COR-L47 (cell line): ENCODE measurements at places on chromosomes 1 and 21.

DNA sequence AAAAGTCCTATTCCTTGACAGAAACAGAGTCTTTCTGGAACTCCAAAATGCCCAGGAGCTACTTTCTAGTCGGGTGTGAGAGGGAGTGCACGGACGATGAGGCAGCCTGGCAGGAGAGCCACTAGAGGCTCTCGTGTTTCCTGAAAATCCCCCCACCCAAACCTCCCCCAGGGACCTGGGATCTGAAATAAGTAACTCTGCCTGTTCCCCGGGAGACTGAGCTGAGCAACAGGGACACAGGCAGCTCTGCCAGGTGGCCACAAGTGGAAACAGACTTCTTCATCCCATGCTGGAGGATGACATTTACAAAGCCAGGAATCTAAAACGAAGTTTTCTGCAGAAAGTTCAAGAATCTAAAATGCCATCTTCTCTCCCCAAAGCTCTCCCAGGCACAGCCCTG, 77.1 kb downstream of the ITPKB start:
- DNase-seq = no peak

GRCh38 chr1:204975568-204976235, 67.3 kb upstream of the CNTN2 start:
- peak; percentile 5 for DNase-seq

DNA sequence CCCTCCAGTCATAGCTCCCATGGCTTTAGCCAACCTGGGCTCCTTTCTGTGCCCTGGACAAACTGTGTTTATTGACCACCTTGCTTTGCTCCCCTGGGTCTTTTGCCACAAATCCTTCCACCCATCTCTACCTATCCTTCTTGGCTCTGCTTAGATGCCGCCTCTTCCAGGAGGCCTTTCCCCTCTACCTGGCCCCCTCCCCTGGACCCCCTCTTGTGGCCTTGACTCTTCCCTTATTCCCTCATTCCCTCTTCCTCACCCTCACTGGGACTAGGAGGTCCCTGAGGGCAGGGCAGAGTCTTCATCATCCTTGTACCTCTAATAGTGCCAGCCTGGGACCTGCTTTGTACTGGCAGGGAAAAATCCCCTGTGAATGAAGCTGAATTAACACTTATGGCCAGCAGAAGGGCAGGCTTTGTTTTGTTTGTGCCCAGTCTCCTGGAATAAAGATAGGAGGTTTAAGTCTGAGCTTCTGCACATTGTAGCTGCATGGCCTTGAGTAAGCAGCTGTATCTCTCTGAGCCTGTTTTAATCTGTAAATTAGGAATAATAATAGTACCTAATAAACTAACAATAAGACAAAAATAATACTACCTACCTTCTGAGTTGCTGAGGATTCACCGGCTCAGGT, 13.7 kb downstream of the PTPRU start:
- no peak for DNase-seq

GRCh38 chr1:65955071-65955470, 162.4 kb downstream of the PDE4B start:
- DNase-seq = no peak

GRCh38 chr1:246394121-246394520, 113.0 kb downstream of the SMYD3 start:
- DNase-seq = no peak

DNA sequence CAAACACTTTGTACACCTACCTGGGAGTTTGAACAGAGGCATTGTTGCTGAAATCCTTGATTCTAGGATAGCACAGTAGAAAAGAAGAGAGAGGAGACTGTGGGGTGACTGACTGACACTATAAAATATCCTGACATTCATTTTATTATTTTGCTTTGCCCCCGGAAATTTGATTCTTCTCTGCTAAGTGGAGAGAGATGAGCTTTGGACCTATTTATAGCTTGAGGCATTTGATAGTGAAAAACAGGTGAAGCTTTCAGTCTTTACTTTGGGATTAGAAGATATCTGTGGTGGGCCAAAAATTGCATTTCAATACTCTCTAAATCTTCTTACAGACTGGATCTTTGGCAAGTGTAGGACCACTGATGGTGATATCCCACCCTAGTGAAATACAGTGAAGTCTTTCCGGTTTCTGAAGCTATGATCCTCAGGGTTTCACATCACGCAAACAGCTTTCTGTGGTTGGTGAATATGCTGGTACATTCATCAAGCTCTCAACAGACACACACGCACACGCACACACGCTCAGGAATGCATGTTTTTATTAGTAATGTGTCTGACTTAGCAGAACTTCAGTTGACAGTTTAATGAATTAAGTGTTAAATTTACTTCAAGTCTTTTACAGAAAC, at the start of gene AMPD1:
Gene AMPD1, minus strand, starts transcription at position 117 of the 629 bp plus-strand sequence. Its CDS starts 75 bp downstream, at position 42.
- no peak for DNase-seq

DNA sequence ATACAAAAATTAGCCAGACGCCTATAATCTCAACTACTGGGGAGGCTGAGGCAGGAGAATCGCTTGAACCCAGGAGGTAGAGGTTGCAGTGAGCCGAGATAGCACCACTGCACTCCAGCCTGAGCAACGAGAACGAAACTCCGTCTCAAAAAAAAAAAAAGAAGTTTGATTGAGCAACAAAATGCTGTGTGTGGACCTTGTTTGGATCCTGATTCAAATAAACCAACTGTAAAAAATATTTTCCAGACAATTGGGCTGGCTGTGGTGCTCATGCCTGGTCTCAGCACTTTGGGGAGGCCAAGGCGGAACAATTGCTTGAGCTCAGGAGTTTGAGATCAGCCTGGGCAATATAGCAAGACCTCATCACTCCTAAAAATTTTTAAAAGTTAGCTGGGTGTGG, 16.8 kb downstream of the PTAFR start:
- DNase-seq = no peak

- peak; percentile 83 for DNase-seq
Measured at GRCh38 chr1:185960422-185961321, 226.5 kb downstream of the HMCN1 start.

DNA sequence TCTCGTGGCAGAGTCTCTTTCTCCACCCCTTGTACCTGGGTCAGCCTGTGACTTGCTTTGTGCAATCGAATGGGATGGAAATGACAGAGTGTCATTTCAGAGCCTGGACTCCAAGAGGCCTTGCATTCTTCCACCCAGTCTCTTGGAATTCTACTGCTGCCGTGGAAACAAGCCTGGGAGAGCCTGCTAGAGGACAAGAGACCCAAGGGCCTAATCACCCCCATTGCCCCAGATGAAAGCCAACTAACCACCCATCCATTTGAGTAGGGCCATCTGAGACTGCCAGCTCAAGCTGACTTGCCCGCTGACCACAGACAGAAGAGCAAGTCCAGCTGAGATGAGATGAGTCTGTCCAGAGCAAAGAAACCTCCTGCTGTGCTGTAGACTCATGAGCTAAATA, 201.6 kb downstream of the PTPRU start:
- DNase-seq = no peak

- DNase-seq = no peak
Measured at GRCh38 chr1:234489698-234490077, 10.7 kb upstream of the TARBP1 start.

DNA sequence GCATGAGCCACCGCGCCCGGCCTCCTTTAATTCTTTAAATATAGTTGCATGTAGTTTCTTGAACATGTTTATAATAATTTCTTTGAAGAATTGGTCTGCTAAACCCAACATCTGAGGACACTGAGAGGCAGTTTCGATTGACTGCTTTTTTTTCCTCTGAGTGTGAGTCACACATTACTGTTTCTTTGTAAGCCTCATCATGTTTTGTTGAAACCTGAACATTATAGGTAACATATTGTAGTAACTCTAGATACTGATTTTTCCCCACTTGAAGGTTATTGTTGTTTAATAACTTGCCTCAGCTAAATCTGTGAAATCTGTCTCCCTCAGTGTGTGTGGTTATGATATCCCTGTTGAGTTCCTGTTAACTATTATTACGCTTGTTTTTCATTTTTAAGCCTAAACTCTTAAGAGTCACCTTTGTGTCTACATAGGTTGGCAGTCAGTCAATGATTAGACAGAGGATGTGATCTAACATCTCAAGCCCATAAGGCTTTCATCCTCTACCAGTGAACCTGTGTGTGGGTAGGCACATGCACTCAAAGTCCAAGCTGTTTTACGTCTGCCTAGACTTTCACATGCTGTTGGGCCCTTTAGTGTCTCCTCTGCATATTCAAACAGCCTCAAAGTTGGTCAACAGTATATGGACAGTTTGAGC, 155.5 kb downstream of the KCNH1 start:
- DNase-seq = no peak

DNA sequence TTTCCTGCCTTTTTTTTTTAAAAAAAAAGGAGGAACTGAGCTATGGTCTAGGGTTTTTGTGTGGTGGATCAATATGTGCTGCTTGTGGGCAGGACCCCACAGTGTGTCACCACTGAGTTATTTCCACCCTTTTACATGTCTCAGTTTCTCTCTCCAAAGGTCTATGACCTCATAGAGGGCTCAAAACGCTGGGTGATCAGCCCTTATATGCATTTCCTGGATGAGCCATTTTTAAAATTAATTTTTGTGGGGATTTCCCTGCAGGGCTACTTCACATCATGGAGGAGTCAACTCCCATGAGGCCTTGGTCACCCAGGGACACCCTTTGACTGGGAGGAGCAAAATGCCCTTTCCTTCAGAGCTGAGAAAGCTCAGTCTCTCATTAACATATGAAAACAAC, 20.7 kb upstream of the HAO2 start:
- no peak for DNase-seq

GRCh38 chr1:212655668-212656440, 43.8 kb downstream of the BATF3 start:
- DNase-seq = no peak

GRCh38 chr1:174743654-174744561, 255.8 kb upstream of the CACYBP start:
- peak; percentile 8 for DNase-seq

DNA sequence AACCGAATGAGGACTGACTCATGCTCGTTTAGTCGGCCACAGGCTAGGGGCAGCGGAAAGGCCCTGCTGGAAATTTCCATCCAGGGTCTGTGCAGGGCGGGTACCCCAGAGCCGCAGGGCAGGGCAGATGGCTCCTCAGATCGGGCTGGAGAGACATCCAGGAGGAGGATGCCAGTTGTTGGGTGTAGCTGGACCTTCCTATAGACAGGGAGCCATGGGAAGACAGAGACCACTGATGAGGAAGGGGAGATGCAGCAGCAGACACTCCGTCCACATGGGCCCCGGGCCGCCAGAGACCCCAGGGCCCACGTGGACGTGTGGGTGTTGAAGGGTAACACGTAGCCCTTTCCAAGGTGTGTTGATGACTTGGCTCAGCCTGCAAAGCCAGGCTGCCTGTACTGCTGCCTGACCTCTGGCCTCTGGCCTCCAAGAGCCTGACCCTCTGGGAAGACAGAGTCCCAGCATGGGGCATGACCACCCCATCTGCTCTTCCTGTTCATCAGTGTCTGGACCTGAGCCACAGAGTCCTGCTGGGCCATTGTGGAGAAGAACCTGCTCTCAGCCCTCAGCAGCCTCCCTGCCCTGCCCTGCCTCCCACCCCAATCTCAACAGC, 4.8 kb downstream of the GNG4 start:
- DNase-seq = no peak

- no peak for DNase-seq
Measured at GRCh38 chr1:230381585-230381984, 44.5 kb downstream of the PGBD5 start.

- DNase-seq = no peak
Measured at GRCh38 chr1:2228694-2229036, 546 bp downstream of the SKI start.

- no peak for DNase-seq
Measured at GRCh38 chr1:154969860-154970452, 591 bp downstream of the SHC1 start.

- DNase-seq = no peak
Measured at GRCh38 chr1:191609305-191609704, 549.0 kb upstream of the RGS18 start.

- no peak for DNase-seq
Measured at GRCh38 chr1:87603626-87604025, 274.9 kb downstream of the LMO4 start.

GRCh38 chr1:240474133-240474614, 137.8 kb downstream of the GREM2 start:
- no peak for DNase-seq

- DNase-seq = peak; percentile 82
Measured at GRCh38 chr1:151372058-151372934, at the start of gene SELENBP1. Gene SELENBP1, minus strand, starts transcription at chr1:151372705. Its CDS starts 64 bp downstream, at chr1:151372641.

DNA sequence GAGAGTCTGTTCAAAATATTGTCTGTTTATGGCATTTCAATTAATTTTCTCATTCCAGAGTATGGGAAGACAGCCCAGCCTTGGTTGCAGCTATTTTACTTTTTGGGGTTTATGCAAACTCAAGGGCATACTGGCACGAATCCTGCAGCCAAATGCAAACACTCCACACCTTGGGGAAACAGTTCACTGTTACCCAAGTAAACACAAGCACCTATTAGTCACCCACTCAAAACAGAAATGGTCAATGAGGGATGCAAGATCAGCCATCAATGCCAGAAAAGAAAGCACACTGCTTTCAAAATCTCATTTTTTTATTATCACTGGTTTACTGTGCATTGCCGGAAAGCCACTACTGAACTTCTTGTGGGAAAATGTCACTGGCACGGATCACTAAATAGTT, 170.6 kb downstream of the RUNX1 start:
- DNase-seq = peak; percentile 44

DNA sequence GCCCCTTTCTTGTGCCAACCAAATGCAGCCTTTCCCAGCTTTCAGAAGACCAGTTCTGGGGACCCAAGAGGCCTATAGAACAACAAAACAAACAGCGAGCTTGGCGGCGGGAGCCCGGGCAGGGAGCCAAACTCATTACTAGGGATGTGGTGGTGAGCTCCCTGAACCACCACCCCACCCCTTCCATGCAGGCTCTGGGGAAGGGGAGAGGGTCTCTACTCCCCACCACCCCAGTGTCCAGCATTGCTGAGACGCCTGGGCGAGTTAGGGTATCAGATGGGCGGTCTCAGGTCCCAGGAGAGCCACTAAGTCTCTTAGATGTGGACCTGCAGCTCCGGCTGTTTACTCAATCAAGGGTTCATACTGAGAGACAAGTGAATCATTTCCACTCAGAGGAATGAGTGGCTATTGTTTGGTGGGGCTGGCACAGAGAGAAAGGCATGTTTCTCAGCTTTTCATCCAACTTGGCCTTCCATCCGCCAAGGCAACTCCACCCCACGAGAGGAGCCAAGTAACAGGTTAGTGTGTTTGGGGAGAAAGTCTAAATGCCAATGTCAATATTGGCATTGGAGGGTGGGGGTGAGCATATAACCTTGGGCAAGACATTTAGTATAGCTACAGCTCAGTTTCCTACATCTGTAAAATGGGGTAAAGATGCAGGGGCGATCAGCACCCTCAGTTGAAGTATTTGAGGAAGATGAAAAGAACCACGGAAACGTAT, 40.9 kb downstream of the PLXNA2 start:
- peak; percentile 87 for DNase-seq

DNA sequence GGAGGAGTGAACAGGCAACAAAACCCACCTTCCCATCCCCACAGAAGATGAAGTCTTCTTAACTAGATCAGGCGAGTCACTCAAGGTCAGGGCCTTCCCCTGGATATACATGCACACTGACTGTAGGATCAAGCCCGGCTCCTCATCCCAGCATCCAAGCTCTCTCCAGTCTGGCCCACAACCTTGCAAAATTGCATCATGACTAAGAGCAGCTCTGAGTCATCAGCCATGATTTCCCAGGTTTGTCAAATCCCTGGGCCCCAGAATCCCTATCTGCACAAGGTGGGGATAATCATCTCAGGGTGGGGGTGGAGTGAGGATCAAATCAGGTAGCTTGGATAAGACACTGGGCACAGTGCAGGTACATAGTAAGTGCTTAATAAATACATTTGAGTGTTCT, 199.3 kb upstream of the GRIK3 start:
- DNase-seq = no peak
